Activated CD4-positive, alpha-beta T cell treated with anti-CD3 and anti-CD28 coated beads, Interleukin-2, amount 50 U/mL, for 1 hour (primary cell): ENCODE measurements at places on chromosomes 2 and 18.

- DNase-seq, result no peak
These were observed 28.9 kb downstream of the BIN1 start for GRCh38 chr2:127078028-127078427.

DNA sequence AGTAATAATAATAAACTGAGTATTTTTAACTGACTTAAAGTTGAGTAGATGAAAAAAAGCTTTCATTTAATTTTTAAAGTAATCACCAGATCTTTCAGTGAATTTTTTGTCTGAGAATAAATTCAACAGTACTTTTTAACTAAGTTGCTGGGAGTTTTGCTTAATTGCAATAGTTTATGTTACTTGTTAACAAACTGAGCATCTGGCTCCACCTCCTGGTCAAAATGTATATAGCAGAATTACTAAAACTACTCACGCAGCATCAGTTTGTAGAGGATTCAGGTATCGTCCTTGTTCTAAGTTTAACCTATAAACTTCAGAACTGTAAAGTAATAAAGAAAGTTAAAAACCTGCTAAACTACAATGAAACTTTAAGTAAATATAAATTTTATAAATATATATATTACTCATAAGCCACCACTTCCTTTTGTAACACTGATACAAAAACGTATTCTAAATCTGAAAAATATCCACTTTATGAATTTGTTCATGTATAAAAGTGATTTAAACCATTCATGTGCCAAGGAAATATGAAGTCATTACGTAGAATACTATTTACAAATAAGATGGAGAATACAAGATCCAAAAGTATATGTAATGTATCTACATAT, 21.3 kb downstream of the NOL10 start:
- DNase-seq, result no peak

DNA sequence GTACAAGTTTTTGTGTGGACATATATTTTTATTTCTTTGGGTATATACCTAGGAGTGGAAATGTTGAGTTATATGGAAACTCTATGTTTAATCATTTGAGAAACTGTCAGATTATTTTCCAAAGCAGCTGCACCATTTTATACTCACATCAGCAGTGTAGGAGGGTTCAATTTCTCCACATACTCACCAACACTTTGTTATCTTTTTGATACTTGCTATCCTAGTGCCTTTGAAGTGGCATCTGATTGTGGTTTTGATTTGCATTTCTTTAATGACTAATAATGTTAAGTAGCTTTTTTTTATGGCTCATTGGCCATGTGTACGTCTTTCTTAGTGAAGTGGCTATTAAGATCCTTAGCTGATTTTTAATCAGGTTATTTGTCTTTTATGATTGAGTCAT, 64.7 kb upstream of the SLC8A1 start:
- no peak for DNase-seq

- DNase-seq, result no peak
These were observed 118.4 kb downstream of the FAM124B start for GRCh38 chr2:224283466-224283965.

DNA sequence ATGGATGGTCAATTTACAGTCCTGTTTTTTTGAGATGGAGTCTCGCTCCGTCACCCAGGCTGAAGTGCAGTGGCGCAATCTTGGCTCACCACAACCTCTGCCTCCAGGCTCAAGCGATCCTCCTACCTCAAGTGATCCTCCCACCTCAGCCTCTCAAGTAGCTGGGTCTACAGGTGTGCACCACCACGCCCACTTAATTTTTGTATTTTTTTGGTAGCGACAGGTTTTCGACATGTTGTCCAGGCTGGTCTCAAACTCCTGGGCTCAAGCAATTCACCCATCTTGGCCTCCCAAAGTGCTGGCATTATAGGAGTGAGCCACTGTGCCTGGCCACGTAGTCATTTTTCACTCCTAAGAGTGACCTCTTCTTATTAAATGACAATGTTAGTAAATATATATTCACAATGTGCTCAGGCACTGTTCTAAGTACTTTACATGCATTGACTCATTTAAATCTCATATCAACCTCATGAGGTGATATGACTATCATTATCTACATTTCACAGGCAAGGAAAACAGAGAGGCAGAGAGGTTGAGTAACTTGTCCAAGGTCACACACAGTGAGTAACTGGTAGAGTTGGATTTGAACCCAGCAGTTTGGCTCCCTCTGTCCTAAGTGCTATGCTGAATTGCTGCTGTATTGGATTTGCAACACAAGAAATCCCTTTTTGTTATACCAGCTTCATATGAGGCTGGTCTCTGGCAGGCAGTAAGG, 5.6 kb upstream of the DIS3L2 start:
- no peak for DNase-seq

GRCh38 chr2:234608946-234609345, 112.1 kb upstream of the ARL4C start:
- DNase-seq, result no peak

DNA sequence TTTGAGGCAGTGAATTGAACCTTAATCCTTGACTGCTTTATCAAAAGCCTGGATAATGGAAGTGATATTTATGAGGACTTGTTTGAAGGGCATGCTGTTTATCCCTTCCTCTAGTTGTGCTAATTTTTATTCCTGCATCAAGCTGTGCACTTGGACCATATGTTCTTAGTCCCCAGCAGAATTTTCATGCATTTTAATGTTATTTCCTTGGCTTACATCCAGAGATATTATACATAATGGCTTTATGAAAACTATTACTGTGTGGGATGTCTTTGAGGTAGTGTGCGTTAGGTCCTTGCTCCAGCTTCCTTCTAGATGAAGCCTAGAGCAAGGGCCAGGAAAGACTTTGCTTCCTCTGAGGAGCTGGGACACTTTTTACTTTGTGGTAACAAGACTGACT, 378.4 kb downstream of the LPIN1 start:
- no peak for DNase-seq

DNA sequence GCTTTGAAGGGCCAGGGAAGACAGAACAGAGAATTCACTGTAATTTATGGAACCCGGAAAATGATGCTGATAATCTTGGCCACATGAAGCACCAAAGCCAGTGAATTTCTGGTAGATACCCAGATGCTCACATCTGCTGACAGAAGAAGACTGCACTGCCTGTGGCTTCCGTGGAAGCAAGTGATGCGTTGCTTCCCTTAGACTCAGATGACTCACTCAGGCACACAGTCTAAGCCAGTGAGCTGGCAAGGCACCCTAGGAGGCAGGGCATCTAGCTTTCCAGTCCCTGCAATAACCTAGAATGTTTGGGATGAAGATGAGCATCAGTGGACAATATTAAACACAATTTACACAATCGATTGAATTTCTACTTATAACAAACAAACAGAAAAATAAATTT, 284.7 kb downstream of the CMPK2 start:
- no peak for DNase-seq

GRCh38 chr2:223414646-223415045, 187.5 kb downstream of the SCG2 start:
- DNase-seq, result no peak

- peak; percentile 57 for DNase-seq
These were observed 143.6 kb upstream of the MAP3K20 start for GRCh38 chr2:172931918-172932520.

DNA sequence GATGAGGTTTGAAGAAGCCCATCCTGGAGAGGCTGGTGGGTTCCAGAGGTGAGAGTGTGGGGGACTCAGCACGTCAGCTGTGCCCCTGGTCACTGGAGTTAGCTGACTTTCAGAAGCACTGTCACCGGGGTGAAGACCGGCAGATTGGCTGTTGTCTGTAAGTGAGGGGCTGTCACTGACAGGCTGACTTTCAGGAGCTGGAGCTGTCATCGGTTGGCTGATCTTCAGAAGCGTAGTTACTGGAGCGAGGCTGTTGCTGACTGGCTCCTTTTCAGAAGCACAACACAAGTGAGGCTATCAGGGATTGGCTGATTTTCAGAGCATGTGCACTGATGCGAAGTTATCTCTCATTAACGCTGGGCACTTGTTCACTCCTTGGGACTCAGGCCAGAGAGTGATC, 738.4 kb upstream of the ID2 start:
- DNase-seq, result no peak

DNA sequence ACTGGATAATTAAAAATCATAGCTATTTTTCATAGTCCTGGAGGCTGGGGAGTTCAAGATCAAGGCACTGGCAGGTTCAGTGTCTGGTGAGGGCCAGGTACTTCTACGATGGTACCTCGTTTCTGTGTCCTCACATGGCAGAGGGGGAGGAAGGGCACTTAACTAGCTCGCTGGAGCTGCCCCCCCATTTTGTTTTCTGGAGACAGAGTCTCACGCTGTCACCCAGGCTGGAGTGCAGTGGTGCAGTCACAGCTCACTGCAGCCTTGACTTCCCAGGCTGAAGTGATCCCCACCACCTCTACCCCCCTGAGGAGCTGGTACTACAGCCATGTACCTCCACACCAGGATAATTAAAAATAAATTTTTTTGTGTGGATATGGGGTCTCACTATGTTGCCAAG, 40.3 kb downstream of the ASB1 start:
- DNase-seq, result no peak

GRCh38 chr2:230711224-230711623, 1.4 kb upstream of the CAB39 start:
- DNase-seq, result no peak

DNA sequence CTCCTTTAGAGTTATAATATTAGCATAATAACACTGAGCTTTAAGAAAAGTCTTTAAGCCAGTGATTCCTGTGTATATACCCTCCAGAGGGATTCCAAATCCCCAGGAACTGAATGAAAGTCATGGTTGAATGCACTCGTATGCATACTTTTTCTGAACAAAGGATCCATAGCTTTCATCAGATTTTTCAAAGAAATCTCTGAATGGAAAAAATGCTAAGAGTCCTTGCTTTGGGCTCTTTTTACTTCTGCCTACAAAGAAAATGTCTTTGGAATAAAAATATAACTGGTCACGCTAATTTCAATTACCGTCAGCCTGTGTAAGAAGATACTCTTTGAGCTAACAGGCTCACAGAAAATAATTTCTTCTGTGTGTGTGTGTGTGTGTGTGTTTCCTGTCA, 939.5 kb downstream of the ERBB4 start:
- DNase-seq, result no peak

DNA sequence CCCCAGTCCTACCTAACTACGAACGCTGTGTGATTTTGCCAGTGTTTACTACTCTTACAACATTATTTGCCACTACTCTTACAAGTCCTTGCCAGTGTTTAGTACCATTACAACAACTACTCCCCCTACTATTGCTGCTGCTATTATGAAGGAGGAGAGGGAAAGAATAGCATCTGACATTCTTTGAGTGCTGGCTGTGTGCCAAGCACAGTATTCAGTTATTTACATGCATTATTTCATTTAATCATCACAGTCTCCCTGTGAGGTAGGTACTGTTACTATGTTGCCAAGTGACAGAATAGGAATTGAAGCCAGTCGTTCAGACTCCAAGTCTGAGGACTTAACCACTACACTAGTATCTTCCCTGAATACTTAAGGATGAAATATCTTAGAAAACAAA, 185.9 kb upstream of the FOSL2 start:
- no peak for DNase-seq

GRCh38 chr2:12684471-12684936, 32.2 kb upstream of the TRIB2 start:
- DNase-seq, result no peak

- DNase-seq, result no peak
These were observed 25.8 kb downstream of the CTLA4 start for GRCh38 chr2:203893401-203893800.

DNA sequence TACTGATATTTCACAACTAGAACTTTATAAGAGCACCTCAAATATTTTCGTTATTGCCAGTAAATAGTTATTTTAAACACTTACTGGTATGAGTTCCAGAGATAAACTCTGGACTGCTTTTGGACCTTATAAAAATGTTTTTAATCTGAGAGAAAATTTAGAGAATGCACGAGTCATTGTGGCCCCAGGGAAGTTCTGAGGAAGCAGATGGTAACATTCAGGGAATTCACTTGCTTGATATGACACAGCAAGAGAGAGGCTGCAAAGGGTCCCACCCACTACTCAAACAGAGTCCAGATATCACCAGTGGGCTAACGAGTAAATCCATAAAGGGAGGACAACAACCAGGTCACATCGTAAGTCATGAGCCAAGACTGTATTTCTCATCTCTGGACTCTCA, 526.8 kb downstream of the TDRD15 start:
- DNase-seq, result no peak

- no peak for DNase-seq
These were observed 76.4 kb upstream of the MGAT5 start for GRCh38 chr2:134177351-134177931.

GRCh38 chr2:120937686-120938044, 202.0 kb downstream of the GLI2 start:
- no peak for DNase-seq

DNA sequence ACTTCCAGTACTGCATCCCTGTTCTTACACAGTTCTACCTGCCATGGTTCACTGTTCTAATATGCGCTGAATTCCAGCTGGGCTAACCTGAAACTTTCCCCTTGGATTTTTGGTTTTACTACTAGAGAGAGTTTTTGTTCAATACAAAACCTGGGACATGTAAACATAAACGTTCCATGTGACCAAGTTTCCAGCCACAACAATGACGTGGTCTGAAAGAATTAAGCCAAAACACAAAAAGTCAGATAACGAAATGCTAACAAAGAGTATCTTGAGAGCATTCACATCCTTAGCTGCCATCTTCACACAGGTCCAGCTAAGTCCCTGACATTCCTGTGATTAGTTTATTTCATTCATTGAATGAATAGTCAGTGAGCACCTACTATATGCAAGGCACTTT, 467.0 kb upstream of the PKDCC start:
- DNase-seq, result no peak

DNA sequence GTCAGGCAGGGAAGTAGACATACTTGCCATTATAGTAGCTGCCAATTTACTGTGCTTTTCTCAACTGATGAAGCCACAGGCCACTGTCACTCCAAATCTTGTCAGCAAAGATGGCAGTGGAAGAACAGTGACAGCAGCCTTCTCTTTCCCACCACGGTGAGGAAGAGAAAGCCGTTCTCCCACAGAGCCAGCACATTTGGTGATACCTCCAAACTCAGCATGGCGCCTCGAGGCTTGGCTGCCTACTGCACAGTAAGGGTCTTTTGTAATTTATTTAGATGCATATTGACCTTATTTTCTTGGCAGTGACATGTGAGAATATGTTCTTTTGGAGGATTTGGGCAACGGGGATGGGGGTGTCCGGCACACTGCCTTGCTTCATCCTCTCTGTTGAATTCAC, 117.2 kb upstream of the CDH20 start:
- DNase-seq, result no peak

DNA sequence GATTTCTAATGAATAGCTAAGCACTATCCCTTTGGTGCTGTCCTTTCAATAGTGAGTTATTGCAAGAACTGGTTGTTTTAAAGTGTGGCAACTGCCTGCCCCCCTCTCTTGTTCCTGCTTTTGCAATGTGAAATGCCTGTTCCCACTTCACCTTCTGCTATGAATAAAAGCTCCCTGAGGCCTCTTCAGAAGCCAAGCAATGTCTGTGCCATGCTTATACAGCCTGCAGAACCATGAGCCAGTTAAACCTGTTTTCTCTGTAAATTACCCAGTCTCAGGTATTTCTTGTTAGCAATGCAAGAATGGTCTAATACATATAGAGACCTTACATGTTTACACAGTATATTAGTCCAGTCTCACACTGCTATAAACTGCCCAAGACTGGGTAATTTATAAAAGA, 15.0 kb upstream of the METTL21A start:
- DNase-seq, result no peak

GRCh38 chr2:141766225-141766624, 364.6 kb downstream of the LRP1B start:
- DNase-seq, result no peak

- no peak for DNase-seq
These were observed 488.2 kb downstream of the PARD3B start for GRCh38 chr2:205033431-205033830.
